ENCODE measurements at places on chromosomes 5 and 9. TPM values are rescaled to one million over a fixed set of nuclear protein-coding genes. Genes with fewer than 3 reads are reported as not detected.

PGM5 gene
- not detected for total RNA-seq

MAMDC4 gene
- total RNA-seq, result 2.7 TPM

DDX4 gene
- total RNA-seq, result not detected

NMRK1 gene
- total RNA-seq, result 41.5 TPM

QRFP gene
- not detected for total RNA-seq

NME5 gene
- not detected for total RNA-seq

NUTM2F gene
- total RNA-seq, result not detected

PHYKPL gene
- 165 TPM for total RNA-seq

LCN9 gene
- not detected for total RNA-seq

- no peak for DNase-seq
These were observed 377.4 kb downstream of the PDE4D start for GRCh38 chr5:59516161-59516560.

DNA sequence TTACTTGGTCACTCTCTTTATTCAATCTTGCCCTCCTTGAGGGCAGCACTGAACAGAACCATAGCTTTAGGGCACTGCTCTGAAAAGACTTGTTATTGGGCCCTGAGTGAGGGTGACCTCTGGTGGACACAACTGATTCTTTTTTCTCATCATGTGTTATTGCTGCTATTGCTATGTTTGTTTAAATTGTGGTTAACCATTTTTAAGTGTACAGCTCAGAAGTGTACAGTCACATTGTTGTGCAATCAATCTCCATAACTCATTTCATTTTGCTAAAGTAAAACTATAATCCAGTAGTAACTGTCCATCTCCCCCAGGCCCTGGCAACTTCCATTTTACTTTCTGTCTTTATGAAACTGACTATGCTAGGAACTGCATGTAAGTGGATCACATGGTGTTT lies 351.1 kb upstream of the RIOK2 start:
- no peak for DNase-seq

DNA sequence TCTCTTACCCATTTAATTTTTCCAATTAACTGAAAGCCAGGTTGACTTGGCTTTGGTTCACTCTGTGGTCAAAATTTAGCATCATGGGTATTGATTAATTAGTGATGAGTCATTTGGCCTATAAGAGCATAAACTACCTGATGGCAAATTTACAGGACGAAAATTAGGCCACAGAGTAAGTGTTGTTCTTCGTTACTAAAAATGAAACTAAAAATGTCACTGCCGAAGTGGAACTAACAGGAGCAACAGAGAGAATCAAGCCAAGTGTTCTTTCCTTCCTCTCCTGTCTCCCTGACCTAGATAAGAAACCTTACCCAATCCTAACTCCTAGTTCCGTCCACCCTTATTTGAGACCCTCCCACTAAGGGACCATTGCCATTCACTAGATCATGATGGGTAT lies 176.9 kb downstream of the RAB3C start:
- DNase-seq, result no peak

- DNase-seq, result no peak
These were observed 108.7 kb upstream of the EFNA5 start for GRCh38 chr5:107779437-107779836.

DNA sequence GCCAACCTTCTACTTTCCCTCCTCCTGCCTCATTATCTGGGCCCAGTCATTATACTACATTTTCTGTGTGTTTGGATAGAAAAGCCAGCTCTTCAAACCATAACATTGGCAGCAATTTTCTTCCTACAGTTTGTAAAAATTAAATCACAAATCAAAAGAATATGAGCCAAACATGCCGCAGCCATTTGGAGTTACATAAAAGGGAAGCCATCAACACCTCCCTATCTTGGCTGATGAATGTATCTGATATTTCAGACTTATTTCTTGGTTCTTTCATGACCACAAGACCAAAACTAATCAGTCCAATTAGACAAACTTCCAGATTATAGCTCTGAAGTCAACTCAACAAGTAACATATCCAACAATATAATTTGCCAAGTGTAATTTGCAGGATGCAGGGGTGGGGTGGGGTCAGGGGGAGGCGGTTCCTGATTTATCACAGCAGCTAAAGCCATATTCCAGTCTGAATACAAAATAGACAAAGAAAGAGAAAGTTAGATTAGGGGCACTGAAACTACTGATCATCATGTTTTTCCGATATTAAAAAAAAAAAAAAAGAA lies 89.4 kb upstream of the CNTLN start:
- DNase-seq, result no peak

- no peak for DNase-seq
These were observed 49.2 kb upstream of the RPL26L1 start for GRCh38 chr5:172909931-172910502.

DNA sequence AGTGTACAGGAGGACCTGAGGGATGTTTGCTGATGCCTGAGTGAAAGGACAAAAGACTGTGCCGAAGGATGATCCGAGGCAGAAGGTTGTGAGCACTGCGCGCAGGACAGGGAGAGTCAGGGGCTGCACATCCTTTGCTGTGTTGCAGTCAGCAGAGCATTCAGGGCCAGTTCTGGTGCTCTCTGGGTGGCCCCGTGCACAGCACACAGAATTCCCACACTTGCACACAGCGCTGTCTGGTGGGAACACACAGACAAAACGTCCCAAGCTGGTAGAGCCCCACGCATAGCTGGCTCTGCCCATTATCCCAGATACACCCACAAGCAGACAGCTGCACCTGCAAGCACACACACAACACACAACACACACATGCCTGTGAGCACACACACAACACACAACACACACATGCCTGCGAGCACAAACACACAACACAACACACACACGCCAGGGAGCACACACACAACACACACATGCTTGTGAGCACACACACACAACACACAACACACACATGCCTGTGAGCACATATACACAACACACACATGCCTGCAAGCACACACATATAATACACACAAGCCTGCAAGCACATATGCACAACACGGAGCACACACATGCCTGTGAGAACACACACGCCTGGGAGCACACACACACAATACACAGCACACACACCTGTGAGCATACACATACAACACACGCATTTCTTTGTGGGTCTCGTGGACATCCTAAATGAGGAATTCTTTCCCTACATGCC lies 74.4 kb downstream of the FGF18 start:
- DNase-seq, result no peak

GRCh38 chr9:136665111-136665703 lies 2.5 kb downstream of the EGFL7 start:
- no peak for DNase-seq

- DNase-seq, result no peak
These were observed 12.0 kb upstream of the THG1L start for GRCh38 chr5:157719245-157719644.

DNA sequence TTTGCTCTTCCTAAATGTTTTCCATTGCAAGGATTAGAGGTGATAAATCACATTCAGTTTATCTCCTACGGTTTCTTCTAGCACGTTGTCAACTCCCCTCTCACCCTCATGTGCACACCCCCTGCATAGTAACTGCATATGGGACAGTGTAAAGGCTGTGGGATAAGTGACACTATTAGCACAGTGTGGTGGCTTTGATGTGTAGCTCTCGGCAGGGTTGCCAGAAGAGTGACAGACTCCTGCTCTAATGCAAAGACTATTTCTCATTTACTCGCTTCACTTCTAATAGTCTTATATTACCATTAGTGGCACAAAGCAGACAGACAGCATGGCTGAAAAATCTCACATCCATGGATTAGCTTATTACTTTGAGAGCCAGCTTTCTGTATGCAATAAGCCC lies 454.6 kb downstream of the CETN3 start:
- no peak for DNase-seq

DNA sequence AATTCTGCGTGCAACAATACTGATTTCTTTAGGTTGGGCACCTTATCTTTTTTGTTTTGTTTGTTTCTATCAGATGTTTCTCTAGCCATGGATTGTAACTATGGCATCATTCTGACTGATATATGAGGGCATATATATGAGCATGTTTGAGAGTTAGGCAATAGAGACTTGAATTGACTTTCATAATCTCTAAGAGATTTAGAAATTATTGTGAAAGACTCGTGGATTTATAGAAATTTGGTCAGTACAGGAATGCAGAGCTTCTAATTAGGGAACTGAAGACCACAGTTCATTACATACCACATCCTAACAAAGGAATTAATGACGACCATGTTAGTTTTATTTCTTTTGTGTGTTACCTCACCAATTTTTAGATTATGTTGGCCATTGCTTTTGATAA lies 546.0 kb upstream of the GRAMD2B start:
- DNase-seq, result no peak

DNA sequence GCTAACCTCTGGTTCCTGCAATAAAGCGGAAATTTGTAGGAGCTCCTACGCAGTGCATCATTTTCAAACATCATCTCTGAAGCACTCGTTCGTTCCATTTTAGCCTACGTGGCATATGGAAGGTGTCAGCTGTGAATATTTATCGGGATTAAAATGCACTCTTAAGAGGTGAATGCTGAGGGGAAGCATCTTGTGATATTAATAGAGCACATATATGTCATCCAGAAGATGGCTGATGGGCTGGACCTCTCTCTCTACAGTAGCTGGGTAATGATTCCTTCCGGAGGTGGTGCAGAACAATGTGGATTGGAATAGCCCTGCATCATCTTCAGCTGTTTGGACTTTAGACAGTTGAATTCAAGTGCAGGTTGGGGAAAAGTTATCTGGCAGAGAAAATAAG lies 478.7 kb downstream of the DMAC1 start:
- no peak for DNase-seq

GRCh38 chr5:115686738-115687074 lies 60.9 kb upstream of the TMED7 start:
- no peak for DNase-seq

DNA sequence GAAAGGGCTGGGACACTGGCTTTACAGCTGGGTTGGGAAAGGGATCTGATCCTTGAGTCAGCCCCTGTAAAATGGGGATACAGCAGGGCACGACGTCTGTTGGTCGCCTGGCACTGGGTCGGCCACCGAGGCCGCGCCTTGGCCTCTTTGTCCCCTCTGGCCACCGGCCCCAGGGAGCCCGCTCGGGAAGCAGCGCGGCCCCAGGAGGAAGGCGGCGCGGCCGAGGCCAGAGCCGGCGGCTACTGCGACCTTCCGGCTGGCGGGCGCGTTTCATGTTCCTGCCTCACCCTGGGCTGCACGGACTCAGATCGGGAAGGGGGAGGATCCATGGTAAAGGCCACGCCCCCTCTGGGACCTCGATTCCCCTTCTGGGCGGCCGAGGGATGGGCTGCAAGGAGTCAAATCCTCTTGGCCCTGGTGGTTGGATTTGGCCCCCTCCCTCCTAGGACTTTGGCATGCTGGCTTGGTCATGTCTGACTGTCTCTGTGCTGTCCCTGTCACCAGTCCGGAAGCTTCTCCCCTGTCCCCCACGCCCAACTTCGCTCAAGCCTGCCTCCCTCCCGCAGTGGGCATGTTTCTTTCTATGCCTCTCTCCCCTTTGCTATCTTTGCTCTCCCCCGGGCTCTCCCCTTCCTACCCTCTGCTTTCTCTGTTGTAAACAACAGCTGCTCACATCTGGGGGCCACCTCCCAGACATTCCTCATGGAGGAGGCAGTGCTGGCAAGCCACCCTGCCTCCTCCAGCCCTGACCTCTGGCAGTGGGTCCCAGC lies 25.8 kb downstream of the FPGS start:
- no peak for DNase-seq

GRCh38 chr9:137387114-137387890 lies 35.7 kb downstream of the EXD3 start:
- DNase-seq, result peak; percentile 91

GRCh38 chr5:7814816-7815215 lies 36.1 kb downstream of the CFAP90 start:
- no peak for DNase-seq

GRCh38 chr5:14178671-14179211 lies 35.6 kb downstream of the TRIO start:
- no peak for DNase-seq

DNA sequence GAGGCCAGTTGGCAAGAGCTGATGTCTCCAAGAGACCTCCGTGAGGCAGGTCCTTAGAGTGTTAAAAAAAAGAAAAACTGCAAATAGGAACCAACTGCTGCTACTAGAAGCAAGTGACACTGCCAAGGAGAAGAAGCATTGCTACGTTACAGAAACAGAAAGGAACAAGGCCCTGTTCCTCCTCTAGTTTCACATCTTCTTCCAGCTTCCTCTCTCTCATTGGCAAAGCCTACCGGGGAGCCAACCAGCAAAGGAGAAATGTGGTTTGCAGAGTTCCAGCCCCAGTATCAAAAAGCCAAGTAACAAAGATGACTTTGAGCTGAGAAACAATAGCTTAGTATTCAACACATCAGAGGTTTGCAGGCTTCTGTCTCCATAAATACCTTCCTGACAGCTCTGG lies 145.9 kb downstream of the PRELID2 start:
- DNase-seq, result no peak

DNA sequence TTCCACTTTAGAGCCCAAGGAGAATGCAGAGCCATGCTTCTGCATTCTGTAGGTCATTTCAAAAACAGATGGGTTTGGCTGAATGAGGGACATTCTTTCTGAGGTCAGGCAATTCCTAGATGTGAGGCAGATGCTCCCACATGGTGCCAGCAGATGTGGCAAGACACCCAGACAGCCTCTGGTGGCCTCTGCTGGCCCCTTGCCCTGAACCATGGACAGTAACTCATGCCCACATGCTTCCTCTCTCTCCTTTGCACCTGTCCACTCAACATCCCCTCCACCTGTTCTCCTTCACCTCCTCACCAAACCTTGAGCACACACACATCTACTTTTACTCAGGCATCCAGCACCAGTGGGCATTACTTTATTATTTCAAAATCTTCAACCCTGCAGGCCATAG lies 252.3 kb downstream of the DNAH5 start:
- no peak for DNase-seq

DNA sequence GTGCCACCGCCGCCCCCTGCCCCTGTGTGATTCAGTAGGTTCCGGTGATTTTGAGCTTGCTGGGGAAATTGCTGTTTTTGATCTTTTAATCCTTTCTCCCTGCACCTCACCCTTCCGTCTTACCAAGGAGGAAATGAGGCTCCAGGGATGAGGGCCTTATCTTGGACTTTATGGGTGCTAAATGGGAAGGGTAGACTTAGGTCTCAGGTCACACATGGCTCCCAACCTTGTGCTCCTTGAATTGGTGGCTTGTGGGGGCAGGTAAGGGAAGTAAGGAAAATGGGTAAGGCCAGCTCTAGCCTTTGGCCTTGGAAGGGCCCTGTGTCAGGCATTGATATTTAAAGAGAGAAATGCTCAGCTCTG lies 1.9 kb downstream of the ERGIC1 start:
- DNase-seq, result no peak

GRCh38 chr9:96391021-96391765 lies 7.7 kb upstream of the SLC35D2 start:
- DNase-seq, result peak; percentile 33

Data from CD4-positive, CD25-positive, alpha-beta regulatory T cell (primary cell).